Endothelial cell of umbilical vein (primary cell): ENCODE measurements at places on chromosomes 16 and 17. TPM values are rescaled to one million over a fixed set of nuclear protein-coding genes. Genes with fewer than 3 reads are reported as not detected.

Gene BEAN1
- not detected in 2 replicates for polyA plus RNA-seq

Gene OR1A1
- not detected in 2 replicates for polyA plus RNA-seq

Gene KRTAP9-4
- polyA plus RNA-seq: not detected in 2 replicates

Gene ITGA2B
- 0.26 and 0.29 TPM in 2 replicates for polyA plus RNA-seq

Gene ABCA9
- 1.9 and 7.7 TPM in 2 replicates for polyA plus RNA-seq

Gene CCDC40
- 1.1 and 1.4 TPM in 2 replicates for polyA plus RNA-seq

Gene PABPN1L
- polyA plus RNA-seq: not detected in 2 replicates

Gene KRT39
- polyA plus RNA-seq: not detected in 2 replicates

Gene ZC3H7A
- 32.6 and 44.1 TPM in 2 replicates for polyA plus RNA-seq

Gene C17orf113
- polyA plus RNA-seq: 0.19 and 0.30 TPM in 2 replicates

Gene PRCD
- not detected in 2 replicates for polyA plus RNA-seq

Gene PPM1E
- 0.01 and 0.02 TPM in 2 replicates for polyA plus RNA-seq

Gene SAMD14
- polyA plus RNA-seq: 6.8 and 9.6 TPM in 2 replicates

Gene EPX
- not detected in 2 replicates for polyA plus RNA-seq

Gene KSR1
- polyA plus RNA-seq: 31.5 and 35.4 TPM in 2 replicates

Gene KRT40
- not detected in 2 replicates for polyA plus RNA-seq

Gene FOXN1
- polyA plus RNA-seq: not detected in 2 replicates

Gene VASN
- 0.41 and 0.57 TPM in 2 replicates for polyA plus RNA-seq

Gene CLEC18B
- polyA plus RNA-seq: 0.06 TPM in 1 of 2 replicates, not detected in the other

Gene TEX19
- 0.05 and 0.06 TPM in 2 replicates for polyA plus RNA-seq

Gene LHX1
- polyA plus RNA-seq: not detected in 2 replicates

Gene ACAP1
- polyA plus RNA-seq: 0.46 TPM in 1 of 2 replicates, not detected in the other

Gene KCNH6
- 0.07 and 0.13 TPM in 2 replicates for polyA plus RNA-seq

Gene CA5A
- not detected in 2 replicates for polyA plus RNA-seq

Gene HOXB7
- polyA plus RNA-seq: 23.5 and 24.2 TPM in 2 replicates

Gene MT1M
- polyA plus RNA-seq: 4.1 and 4.3 TPM in 2 replicates

Gene ST6GALNAC1
- polyA plus RNA-seq: 0.19 and 0.25 TPM in 2 replicates

Gene HSD11B2
- polyA plus RNA-seq: 0.10 and 0.16 TPM in 2 replicates

Gene TBC1D3B
- polyA plus RNA-seq: 0.81 and 1.7 TPM in 2 replicates

Gene KRT32
- polyA plus RNA-seq: not detected in 2 replicates

Gene TRPV3
- 0.01 TPM in 1 of 2 replicates, not detected in the other for polyA plus RNA-seq

Gene NUP93
- polyA plus RNA-seq: 62.3 and 66.6 TPM in 2 replicates

Gene SEPTIN1
- polyA plus RNA-seq: 0.06 and 0.07 TPM in 2 replicates

Gene ALOX15B
- not detected in 2 replicates for polyA plus RNA-seq

Gene YWHAE
- 325 and 396 TPM in 2 replicates for polyA plus RNA-seq

Gene PAQR4
- 23.8 and 25.7 TPM in 2 replicates for polyA plus RNA-seq

Gene TMIGD1
- polyA plus RNA-seq: not detected in 2 replicates

Gene GRB7
- 0.04 and 0.06 TPM in 2 replicates for polyA plus RNA-seq

Gene TBC1D28
- not detected in 2 replicates for polyA plus RNA-seq

Gene PROCA1
- polyA plus RNA-seq: 2.0 and 2.1 TPM in 2 replicates

Gene VEZF1
- polyA plus RNA-seq: 26.9 and 27.8 TPM in 2 replicates

Gene SDF2
- 77.9 and 101 TPM in 2 replicates for polyA plus RNA-seq

Gene STAC2
- polyA plus RNA-seq: not detected in 2 replicates

Gene HSBP1
- polyA plus RNA-seq: 40.8 and 43.9 TPM in 2 replicates

Gene ARL5C
- polyA plus RNA-seq: not detected in 2 replicates
